Fibroblast of upper back skin (primary cell): ENCODE measurements at places on chromosomes 4 and X.
A peak's percentile ranks its signal among the peaks of the same experiment; 100 is the strongest.

GRCh38 chr4:76997532-76997931 lies 48.0 kb downstream of the SEPTIN11 start:
- DNase-seq = no peak

DNA sequence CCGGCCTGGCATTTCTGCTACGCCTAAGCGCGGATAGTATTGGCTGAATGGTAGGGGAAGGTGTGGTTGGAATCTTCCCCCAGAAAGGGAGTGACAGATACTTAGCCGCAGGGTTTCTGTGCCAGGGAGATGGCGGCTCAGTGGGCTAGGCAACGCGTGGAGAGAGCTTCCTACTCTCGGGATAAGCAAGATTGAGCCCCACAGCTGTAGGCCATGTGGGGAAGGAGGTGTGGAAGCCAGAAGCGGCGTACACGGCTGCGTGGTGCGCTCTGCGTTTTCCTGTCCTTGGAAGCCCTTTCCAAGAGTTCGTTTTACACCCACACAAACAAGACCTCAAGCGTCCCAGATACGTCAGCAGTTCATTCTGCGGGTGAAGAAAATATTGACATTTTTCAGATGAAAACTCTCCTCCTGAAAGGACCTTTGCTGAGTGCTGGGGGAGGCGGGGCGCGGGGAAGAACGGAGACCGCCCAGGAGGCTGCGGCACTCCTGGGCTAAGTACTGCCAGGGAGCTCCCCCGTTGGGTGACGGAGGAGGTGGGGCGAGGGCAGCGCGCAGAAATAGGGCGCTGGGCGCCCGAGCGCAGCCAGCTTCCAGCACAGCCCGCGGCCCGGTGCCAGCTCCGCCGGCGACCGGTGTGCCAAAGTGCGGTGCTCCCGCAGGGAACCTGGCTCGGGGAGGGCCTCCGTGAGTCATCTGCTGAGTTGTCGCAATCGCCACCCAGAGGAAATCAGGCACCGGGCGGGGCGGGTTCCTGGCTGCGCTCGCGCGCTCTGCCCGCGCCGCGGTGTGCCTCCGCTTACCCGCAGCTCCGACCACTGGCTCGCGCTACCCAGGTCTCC lies at the start of gene GPAT3:
Gene GPAT3 (plus strand): TSS at position 589 of the 842 bp plus-strand sequence. CDS start 515 bp downstream, outside the sequence.
- DNase-seq = peak; percentile 40

- DNase-seq = peak; percentile 52
Observed at GRCh38 chrX:63434665-63435064, 83.5 kb upstream of the SPIN4 start.

DNA sequence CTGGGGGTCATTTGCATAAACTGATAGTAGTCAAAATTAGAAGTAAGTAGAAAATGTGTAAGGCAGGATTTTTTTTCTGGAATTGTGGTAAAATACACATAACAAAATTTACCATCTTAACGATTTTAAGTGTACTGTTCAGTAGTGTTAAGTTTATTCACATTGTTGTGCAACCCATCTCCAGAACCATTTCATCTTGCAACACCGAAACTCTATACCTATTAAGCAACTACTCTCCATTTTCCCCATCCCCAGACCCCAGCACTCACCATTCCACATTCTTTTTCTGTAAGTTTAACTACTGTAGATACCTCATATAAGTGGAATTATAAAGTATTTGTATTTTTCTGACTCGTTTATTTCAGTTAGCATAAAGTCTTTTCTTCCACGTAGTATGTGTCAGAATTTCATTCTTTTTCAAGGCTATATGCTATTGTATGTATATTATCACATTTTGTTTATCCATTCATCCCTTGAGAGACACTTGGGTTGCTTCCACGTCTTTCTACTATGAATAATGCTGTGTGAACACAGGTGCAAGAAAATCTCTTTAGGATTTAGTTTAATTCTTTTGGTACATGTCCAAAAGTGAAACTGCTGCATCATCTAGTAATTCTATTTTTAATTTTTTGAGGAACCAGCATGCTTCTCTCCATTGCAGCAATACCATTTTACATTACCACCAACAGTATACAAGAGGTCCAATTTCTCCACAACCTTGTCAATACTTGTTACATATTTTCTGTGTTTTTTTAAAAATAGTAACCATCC lies 39.1 kb upstream of the NSUN7 start:
- no peak for DNase-seq

DNA sequence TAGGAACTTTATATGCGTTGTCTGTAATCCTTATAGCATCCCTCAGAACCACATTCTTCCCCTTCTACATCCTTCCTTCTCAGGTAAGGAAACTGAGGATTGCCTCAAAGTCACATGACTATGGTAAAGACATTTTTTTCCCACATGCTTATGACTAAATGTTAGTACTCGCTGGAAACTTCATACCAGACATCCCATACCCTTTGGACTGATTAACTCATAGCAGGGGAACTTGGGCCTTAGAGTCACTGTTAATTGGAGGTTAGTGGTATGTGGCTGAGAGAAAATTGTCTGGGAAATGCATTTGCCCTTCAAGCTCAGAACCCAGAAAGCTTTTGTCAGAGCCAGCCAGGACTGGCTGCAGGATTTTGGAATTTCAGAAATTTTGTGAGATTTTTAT lies 155.0 kb downstream of the RELL1 start:
- no peak for DNase-seq

DNA sequence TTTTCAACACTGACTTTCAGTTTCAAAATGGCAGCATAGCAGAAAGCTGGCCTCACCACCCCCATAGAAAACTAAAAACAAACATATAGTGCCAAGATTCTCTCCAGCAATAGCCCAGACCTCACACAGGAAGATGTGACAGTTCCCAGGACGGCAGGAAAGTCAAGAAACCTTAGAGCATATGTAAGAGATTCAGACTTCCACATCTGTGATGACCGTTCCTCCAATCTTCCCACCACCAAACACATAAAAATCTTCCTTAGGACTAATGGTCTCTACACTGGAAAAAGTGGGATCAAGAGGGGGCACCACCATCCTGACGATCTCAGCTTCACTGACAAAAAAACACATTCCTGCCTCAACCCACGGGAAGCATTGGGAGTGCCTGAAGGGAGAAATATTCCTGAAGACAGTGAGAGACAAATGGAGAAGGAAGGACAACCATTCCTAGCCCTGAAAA lies 134.1 kb upstream of the CPXCR1 start:
- DNase-seq = no peak

DNA sequence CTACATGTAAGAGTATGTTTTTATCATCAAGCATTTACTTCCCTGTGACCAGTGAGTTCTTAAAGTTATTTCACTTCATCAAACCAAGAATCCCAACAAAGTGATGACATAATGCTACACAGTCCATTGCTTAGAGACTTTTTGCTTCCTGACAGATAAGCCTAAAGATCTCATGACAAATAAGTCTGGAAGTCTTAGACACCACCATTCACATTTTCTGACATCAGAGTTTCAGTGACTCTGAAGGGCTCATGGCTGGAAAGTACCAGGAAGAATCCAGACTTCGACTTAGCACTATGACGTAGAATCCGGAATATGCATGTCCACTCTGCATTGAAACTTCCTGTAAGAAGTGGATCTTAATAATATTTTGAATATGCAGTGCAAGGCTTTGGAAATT lies 53.7 kb downstream of the CLDN22 start:
- no peak for DNase-seq

DNA sequence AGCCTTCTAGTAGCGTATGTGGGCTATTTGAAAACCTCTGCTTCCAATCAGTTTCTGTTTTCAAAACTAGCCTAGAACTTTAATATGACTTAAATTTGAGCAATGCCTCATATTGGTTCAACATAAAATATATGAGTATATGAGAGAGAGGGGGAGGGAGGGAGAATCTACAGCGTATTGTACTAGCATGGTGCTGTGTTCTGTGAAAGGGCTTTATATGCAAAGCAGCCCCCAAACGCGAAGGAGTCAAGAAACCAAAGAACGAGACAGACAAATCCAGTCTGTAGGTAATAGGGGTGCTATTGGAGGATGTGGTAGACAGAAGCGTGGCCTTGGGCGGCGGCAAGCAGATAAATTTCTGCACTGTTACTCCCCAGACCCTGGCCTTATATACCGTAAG lies 784 bp upstream of the ANXA5 start:
- no peak for DNase-seq

DNA sequence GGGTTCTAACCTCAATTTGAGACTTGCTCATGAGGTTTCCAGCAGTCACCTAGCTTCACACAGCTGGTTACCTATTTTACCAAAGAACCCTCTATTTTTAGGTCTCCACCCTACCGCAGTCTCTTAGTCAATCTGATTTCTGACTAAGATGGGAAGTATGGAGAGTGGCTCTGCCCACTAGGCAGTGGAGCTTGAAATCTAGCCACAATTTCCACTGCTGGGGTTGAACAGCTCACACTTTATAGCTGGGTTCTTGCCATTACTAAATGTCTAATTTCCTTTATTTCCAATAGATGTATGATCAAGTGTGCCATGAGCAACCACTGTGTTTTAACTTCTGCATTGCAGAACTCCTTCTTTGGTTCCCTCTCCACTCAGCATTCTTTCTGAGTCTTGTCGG lies 43.1 kb downstream of the GASK1B start:
- DNase-seq = peak; percentile 7

- DNase-seq = peak; percentile 45
Observed at GRCh38 chrX:134544513-134545151, 84.7 kb downstream of the HPRT1 start.

GRCh38 chr4:40564004-40564403 lies 65.7 kb downstream of the RBM47 start:
- no peak for DNase-seq

- DNase-seq = peak; percentile 95
Observed at GRCh38 chrX:13899607-13900006, 82.7 kb upstream of the GPM6B start.

DNA sequence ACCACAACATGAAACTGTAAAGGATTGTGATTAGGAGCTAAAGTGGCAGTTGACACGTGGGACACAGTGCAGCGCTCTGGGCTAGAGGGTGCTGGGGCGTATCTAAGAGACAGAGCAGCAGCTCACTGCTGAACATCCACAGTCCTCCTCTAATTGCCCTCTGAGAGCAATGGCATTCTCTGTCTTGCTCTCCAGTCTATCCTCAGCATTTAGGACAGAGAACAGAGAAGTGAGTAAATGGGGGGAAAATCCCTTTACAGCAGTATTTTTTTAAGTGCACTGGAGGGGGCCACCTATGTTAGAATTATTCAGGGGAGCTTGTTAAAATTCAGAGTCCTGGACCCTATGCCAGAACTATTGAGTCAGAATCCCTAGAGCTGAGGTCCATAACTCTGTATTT lies 4.2 kb upstream of the TMEM154 start:
- DNase-seq = no peak

- DNase-seq = peak; percentile 64
Observed at GRCh38 chr4:76564123-76564915, 129.3 kb downstream of the SHROOM3 start.

DNA sequence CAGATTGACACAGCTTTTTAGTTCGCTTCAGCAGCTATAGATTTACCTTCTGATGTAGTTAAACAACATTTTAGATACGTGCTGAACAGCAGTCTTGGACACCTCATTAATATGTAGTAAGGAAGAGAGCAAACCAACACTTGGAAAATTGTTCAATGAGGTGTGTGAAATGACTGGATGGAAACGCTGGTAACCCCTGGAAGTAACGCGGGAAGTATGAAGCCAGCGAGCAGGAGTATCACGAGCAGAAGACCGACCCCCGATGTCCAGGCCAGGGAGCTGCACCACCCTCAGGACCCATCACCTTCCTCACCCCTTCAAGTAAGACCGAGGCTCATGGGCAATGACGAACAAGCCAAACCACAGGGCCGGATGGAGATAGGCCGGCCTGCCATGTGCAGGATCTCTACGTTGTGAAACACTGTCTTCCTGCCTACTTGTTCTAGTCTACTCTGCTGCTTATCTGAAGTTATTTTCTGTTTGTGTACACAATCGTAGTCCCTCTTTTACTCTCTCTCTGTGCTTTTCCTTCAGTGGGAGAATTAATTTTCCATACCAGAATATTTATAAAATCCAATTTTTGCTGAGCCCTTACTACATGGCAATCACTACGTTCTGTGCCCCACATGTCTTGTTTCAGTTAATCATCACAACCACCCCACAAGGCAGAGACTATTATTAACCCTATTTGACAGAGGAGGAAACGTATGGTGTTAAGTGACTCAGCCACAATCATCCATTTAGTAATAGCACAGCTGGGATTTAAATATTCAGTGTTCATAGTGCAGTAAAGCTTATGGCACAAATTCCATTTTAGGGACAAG lies 221.7 kb downstream of the APBB2 start:
- DNase-seq = peak; percentile 80

- DNase-seq = peak; percentile 18
Observed at GRCh38 chr4:62193761-62194160, 993.6 kb downstream of the ADGRL3 start.

DNA sequence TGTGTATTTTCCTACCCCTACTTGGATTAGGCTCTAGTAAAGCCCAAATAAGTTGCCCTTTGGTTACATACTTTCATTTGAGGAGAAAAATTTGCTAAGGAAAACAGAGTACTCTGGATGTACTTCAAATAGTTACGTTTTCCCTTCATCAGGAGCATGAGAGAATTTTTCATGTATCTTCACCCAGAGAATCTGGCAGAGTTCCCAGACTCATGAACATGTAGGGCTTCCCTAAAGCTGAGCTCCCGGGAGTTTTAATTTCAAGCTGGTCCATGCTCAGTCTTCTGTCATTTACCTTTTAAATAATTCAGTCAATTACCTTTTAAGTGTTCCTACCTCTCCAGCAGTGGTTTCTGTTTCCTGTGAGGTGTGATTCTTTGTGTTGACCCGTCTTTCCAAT lies 367.5 kb upstream of the GRID2 start:
- peak; percentile 67 for DNase-seq

DNA sequence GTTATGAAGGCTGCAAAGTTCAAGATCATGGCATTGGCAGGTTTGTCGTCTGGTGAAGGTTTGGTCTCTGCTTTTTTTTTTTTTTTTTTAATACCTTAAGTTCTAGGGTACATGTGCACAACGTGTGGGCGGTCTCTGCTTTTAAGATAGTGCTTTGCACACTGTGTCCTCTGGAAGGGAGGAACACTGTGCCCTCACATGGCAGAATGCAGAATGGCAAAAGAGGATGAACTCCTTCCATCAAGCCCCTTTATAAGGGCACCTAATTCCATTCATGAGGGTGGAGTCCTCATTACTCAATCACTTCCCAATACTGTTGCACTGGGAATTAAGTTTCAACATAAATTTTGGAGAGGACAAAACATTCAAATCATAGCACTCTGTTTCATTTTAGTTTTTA lies 101.4 kb downstream of the GLRA2 start:
- DNase-seq = peak; percentile 7

- DNase-seq = no peak
Observed at GRCh38 chr4:163603257-163603656, 108.8 kb downstream of the TMA16 start.

GRCh38 chr4:791898-792625 lies 33.9 kb downstream of the CPLX1 start:
- DNase-seq = no peak

GRCh38 chr4:170400361-170400760 lies 310.6 kb upstream of the AADAT start:
- peak; percentile 37 for DNase-seq

DNA sequence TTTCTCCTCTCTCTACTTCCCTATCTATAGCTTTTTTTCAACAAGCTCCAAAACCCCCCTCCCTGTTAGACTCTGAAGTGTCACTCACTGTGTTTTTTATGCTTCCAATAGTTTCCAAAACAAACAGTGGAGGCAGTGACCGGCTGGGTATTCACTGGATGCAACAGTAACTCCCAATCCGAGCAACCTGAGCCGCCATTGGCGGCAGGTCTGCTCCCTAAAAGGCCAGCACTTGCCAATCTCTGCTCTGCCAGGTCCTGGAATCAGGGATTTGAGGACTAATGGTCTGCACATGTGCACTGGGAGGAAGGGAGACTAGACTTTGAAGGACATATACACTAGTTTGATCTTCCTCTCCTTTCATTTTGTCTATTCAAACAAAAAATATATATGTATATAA lies 7.1 kb downstream of the TBX22 start:
- no peak for DNase-seq
